ENCODE measurements at places on chromosomes 16 and 17. TPM values are rescaled to one million over a fixed set of nuclear protein-coding genes. Genes with fewer than 3 reads are reported as not detected.

- DNase-seq: no peak
These were observed 206.5 kb upstream of the GOT2 start for GRCh38 chr16:58940609-58941008.

DNA sequence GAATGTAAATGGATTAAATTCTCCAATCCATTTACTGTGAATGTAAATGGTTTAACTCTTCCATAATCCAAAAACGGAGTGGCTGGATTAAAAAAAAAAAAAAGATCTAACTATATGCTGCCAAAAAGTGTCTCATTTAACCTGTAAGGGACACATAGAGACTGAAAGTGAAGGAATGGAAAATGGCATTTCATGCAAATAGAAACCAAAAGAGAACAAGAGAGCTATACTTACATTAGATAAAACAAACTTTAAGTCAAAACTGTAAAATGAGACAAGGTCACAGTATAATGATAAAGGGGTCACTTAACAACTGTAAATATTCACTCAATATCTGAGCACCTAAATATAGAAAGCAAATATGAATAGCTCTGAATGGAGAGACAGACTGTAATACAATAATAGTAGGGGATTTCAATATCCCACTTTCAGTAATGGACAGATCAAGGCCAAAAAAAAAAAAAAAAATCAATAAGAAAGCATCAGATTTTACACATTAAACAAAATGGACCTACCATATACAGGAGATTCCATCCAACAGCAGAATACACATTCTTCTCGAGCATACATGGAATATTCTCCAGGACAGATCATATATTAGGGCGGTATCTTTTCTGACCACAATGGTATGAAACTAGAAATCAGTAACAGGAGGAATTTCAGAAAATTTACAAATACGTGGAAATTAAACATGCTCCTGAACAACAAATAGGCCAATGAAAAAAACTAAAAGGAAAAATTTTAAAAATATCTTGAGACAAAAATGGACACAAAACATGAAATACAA is 36.4 kb downstream of the CDR2 start:
- no peak for DNase-seq

- DNase-seq: no peak
These were observed 693.3 kb downstream of the CDH11 start for GRCh38 chr16:64428463-64429113.

DNA sequence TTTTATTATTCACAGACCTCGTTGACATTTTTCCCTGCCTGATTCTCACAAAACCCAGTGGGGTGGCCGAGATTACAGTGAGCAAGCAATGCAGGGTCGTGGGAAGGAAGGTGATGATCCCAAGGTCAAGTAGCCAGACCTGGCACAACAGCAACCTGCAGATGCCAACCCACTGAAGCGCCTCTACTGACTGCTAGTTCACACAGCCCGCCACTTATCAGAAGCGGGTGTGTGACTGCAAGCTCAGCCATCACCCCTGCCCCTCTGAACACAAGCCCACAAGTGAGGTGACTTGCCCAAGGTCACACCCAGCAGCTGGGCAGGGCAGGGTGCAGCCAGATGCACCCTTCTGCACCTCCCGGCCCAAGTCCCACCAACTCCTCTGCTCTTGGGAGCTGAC is 7.1 kb downstream of the TFAP4 start:
- DNase-seq: no peak

- no peak for DNase-seq
These were observed 59.2 kb downstream of the B9D1 start for GRCh38 chr17:19303367-19303776.

DNA sequence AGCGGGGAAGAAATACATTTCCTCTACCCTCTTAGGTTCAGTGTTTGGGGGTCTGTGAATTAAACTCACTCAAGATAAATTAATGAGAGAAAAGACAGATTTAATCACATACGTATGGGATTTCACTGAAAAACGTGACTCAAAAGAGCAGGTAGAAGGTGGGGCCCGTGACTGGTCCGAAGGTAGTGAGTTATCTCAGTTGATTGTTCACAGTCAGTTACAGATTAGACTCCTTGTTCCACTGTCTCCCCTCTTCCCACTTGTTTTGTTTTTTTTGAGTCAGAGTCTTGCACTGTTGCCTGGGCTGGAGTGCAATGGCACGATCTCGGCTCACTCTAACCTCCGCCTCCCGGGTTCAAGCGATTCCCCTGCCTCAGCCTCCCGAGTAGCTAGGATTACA is 301.2 kb downstream of the SEC14L1 start:
- DNase-seq: no peak

DNA sequence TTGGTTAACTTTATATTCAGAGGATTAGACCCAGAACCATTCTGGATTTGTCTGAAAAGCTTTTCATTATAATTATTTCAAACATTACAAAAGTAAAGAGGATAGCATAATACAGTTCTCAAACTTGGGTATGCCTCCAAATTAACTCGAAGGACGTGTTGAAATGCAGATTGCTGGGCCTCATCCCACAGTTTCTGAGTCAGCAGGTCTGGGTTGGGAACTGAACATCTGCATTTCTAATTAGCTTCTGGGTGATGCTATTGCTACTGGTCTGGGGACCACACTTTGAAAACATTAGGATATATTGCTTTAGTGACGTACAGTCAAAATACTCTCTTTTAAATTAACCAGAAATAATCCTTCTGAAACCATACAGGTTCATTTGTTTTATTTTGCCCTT is 10.0 kb downstream of the TPPP3 start:
- DNase-seq: no peak

DNA sequence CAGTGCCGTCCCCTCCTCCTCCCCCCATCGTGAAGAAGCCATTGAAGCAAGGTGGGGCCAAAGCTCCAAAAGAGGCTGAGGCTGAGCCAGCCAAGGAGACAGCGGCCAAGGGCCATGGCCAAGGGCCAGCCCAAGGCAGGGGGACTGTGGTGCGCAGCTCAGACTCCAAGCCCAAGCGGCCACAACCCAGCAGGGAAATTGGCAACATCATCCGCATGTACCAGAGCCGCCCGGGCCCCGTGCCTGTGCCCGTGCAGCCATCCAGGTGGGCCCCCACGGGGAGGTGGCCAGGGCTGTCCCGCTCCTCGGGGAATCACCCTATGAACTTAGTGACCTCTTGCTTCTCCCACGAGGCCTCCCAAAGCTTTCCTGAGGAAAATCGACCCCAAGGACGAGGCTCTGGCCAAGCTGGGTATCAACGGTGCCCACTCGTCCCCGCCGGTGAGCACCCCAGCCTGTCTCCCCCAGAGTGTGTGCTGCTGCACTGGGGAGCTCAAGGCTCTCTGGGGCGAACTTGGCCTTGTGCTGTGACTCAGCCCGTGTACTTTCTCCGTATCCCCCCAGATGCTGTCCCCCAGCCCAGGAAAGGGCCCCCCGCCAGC is 16.6 kb upstream of the SMIM5 start:
- no peak for DNase-seq

DNA sequence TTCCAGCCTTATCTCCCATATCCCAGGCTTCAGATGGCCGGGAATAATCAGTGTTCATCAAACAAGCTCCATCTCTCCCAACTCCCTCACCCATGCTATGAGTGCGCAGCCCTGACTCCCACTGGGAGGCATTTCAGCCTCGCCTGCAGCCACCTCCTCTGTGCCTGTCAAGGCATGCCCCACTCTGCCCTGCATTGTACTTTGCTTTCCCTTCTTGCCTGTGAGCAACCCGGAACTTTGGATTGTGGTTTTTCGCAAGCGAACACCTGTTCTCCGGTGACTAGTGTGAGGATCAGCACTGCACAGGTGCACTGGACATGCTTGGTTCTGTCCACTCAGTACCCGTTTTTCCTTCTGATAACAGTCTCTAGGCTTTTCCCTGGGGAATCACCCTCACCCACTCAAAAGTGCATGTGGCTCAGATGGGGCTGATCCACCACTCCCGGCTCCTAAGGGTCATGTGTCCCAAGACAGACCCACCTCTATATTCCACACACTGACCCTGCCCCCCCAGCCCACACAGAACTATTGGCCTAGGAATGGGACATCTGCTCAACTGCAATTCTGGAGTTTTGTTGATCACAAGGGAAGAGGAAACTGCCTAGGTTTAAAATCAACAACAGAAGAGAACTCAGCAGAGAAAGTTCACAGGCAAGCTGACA is 9.1 kb downstream of the CHST6 start:
- DNase-seq: no peak

DNA sequence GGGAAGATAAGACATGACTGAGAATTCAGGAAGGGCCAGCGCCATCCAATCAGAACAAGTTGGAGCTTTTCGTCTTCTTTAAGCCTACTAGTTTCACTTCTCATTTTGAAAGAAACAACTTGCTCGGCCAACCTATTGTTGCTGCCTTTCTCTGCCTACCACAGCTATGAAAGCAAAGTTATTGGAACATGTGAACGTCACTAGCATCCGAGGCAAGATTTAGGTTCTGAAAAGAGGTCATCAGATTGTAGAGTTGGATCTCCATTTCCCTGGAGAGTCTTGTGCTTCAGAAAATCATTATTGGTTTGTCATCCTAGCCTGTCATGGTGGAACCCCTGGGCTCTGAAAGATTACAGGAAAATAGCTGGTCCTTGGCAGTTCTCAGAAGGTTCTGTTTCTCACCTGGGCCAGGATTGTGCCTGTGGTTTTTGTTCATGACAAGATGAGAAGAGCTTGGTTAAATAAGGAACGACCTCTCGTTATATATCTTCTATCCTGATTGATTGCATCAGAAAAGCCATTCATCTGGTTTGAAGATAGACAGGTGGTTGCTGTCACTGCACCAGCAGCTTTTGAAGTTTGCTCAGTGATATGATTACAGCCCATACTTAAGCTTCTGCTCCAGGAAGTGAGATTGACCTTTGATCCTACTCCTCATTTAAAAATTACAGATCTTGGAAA is 25.3 kb downstream of the CDH13 start:
- DNase-seq: no peak

BMERB1 gene
- 40.8 TPM for polyA plus RNA-seq

DNA sequence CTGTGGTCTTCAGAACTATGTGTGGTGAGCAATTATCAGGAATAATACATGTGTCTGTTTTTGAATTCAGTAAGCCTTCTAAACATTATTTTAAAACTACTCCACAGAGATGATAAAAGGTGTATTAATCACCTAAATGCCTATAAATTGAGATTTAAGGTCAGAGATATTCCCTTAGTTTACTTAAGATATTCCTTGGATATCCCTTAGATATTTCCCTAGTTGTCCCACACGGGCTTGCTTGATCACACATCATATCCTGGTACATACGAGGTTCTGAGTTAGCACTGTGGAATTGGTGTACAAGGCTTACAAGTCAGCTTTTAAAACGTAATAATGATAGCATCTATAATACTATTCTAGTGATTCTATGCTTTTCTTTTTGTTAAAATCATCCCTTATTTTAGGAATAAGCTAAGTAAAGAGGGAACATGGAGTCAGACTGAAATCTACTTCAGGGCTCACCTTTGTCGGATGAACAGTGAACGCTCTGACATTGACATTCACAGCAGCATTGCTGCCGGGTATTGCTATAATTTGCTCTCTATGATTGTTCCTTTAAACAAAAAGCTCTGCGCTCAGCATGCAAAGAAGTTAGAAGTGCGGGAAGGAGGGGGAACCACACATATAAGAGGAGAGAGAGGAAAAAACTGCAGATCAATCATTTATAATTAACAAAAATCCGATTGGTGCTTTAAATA is 136.5 kb downstream of the SKAP1 start:
- DNase-seq: no peak

GRCh38 chr17:9802697-9803096 is 11.3 kb upstream of the DHRS7C start:
- DNase-seq: no peak

DNA sequence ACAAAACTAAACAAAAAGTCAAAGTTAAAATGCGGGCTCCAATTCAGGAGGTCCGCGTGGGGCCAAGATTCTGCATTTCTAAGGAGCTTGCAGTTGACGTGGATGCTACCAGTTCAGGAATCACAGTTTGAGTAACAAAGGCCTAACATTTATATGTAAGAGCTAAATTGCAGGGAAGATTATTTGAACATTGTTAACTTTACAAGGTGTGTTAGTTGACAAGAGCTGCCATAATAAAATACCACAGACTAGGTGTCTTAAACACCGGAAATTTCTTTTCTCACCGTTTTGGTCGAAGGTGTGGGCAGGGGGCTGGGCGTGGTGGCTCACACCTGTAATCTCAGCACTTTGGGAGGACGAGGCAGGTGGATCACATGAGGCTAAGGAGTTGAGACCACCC is 24.8 kb upstream of the CMIP start:
- no peak for DNase-seq

DNAH3 gene
- polyA plus RNA-seq: 0.16 TPM

ACSM5 gene
- 7.3 TPM for polyA plus RNA-seq

DNA sequence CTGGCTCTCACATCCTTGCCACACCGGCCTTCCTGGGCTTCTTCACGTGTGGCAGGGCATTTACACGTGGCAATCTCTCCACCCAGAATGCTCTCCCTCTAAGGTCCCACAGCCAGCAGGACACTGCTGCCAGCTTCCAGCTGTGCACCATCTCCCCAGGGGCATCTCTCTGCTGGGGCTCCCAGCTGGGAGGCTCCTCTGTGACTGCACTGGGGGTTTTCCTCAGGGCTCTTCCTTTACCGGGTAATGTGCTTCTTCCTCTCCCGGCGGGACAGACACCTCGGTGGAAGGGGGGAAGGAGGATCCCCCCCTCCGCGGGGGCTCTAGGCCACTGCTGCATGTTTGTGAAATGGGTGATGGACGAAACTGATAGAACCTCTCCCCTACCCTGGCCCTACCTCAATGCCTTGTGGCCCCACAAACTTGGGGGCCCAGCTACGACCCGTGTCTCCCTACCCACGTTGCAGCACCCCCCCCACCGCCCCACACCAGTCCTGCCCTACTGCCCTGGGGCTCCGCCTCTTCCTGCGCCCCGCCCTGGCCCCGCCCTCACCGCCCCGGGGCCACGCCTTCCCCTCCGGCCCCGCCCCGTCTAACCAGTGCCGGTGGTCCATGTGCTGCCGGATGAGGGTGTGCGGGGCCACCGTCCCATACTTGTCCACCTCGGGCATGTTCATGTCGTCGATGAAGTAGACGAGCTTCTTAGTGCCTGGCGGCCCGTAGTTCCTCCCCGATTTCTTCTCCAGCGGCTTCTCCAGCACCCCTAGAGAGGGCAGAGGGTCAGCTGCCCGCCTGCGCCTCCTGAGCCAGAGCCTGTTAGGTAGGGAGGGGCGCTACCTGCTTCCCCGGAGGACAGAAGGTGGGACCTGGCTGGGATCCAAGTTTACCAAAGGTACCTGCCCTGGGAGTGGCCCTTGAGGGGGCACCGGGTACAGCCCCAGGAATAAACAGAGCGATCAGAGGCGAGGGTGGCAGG is 92.6 kb downstream of the DNAH17 start:
- no peak for DNase-seq

DNA sequence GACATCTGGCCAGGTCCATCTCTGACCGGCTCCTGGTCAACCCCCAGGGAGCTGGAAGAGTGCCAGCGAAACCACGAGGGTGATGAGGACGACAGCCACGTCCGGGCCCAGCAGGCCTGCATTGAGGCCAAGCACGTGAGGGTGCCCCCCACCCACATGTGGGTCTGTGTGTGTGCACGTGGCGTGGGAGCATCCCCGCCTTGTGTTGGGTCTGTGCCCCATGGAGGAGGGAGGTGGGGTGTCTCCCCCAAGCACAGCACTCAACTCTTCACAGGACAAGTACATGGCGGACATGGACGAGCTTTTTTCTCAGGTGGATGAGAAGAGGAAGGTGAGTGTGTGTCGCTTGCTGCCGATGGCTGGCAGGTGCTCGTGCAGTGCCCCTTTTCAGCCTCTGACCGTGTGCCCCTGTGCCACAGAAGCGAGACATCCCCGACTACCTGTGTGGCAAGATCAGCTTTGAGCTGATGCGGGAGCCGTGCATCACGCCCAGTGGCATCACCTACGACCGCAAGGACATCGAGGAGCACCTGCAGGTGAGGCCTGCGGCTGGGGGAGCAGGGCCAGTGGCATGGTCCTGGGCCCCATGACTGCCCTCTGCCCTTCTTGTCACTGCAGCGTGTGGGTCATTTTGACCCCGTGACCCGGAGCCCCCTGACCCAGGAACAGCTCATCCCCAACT is 1.7 kb downstream of the STUB1 start:
- no peak for DNase-seq

All from left renal cortex interstitium (tissue), 4 donors.